ENCODE measurements at places on chromosomes 6 and 20. TPM values are rescaled to one million over a fixed set of nuclear protein-coding genes. Genes with fewer than 3 reads are reported as not detected.

RAD21L1 gene
- not detected for total RNA-seq

RBM24 gene
- 0.49 TPM for total RNA-seq

STMND1 gene
- not detected for total RNA-seq

ISM1 gene
- total RNA-seq = 4.1 TPM

ZNFX1 gene
- 54.4 TPM for total RNA-seq

PNRC1 gene
- total RNA-seq = 183 TPM

KIF13A gene
- 59.0 TPM for total RNA-seq

FBXO30 gene
- 9.4 TPM for total RNA-seq

SAMD5 gene
- total RNA-seq = 19.6 TPM

TBXT gene
- not detected for total RNA-seq

BEND6 gene
- total RNA-seq = 1.2 TPM

MUC21 gene
- total RNA-seq = 1.1 TPM

GUCA1A gene
- not detected for total RNA-seq

IGF2R gene
- total RNA-seq = 144 TPM

LGSN gene
- total RNA-seq = 0.38 TPM

OPRL1 gene
- 1.9 TPM for total RNA-seq

BTN1A1 gene
- not detected for total RNA-seq

RIPPLY2 gene
- total RNA-seq = not detected

RAMACL gene
- 8.0 TPM for total RNA-seq

CLPSL1 gene
- total RNA-seq = not detected

MUC22 gene
- not detected for total RNA-seq

GSTA3 gene
- total RNA-seq = not detected

OSER1 gene
- total RNA-seq = 29.6 TPM

MYL9 gene
- total RNA-seq = 410 TPM

CDS2 gene
- total RNA-seq = 65.0 TPM

OVOL2 gene
- 6.7 TPM for total RNA-seq

SRC gene
- total RNA-seq = 64.0 TPM

CST8 gene
- not detected for total RNA-seq

TPD52L1 gene
- total RNA-seq = 24.5 TPM

FLRT3 gene
- 71.2 TPM for total RNA-seq

C20orf204 gene
- total RNA-seq = 1.9 TPM

CRISP1 gene
- not detected for total RNA-seq

AIF1 gene
- total RNA-seq = 55.3 TPM

BNIP5 gene
- total RNA-seq = not detected

MEI4 gene
- total RNA-seq = not detected

GATA5 gene
- 2.5 TPM for total RNA-seq

HLA-DQB1 gene
- total RNA-seq = 94.9 TPM

PREP gene
- 32.9 TPM for total RNA-seq

LY6G5C gene
- total RNA-seq = 3.4 TPM

Data from upper lobe of right lung (tissue), 1 donor.